HT1080 (cell line): ENCODE measurements at places on chromosomes 5 and 9. TPM values are rescaled to one million over a fixed set of nuclear protein-coding genes. Genes with fewer than 3 reads are reported as not detected.

Gene MEIKIN
- total RNA-seq = not detected in 2 replicates

- DNase-seq = no peak
Measured at GRCh38 chr5:143129910-143130612, 273.4 kb downstream of the NR3C1 start.

Gene TYRP1
- 0.20 and 0.74 TPM in 2 replicates for total RNA-seq

Gene TRIP13
- 190 and 220 TPM in 2 replicates for total RNA-seq

Gene CDKN2A
- total RNA-seq = not detected in 2 replicates

Gene CDKN2B
- total RNA-seq = not detected in 2 replicates

- DNase-seq = no peak
Measured at GRCh38 chr5:157469687-157470086, 9.7 kb downstream of the NIPAL4 start.

Gene GFPT2
- 105 and 112 TPM in 2 replicates for total RNA-seq

Gene RNF44
- total RNA-seq = 10.0 and 16.7 TPM in 2 replicates

Gene PCDHAC2
- not detected in 2 replicates for total RNA-seq

DNA sequence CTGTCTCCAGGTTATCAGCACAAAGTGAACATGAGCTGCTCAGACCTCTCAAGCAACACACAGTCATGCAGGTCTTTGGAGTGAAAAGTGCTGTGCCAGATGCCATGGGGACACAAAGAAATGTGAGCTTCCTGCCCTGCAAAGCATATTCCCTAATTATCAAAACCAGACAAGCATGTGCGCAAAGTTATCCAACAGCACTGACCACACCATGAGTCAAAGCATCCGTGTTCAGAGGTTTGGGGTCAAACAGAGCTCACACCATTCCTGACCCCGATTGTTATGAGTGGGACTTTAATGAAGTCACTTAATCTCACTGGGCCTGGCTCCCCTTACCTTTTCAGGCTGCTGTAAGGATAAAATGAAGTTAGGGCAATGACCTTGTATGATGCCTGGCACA lies 138.5 kb downstream of the SLIT3 start:
- peak; percentile 51 for DNase-seq

Gene HBEGF
- total RNA-seq = 55.7 and 61.2 TPM in 2 replicates

DNA sequence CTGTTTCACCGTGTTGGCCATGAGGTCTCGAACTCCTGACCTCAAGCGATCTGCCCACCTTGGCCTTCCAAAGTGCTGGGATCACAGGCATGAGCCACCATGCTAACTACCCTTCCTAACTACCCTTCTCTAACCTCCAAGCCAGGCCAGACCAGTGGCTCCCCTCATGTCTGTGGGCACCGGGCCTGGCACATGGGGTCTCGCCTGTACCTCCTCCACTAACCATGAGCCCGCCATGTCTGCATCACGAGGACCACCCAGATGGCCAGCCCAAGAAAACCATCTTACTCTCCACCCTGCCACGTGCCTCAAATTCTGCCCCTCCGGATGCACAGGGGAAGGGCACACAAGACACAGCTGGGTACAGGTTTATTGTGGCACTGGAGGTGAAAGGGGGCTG lies 9.6 kb upstream of the DBN1 start:
- DNase-seq = no peak

Gene SLC36A3
- total RNA-seq = not detected in 2 replicates
